ENCODE measurements at places on chromosomes 4 and X.

GRCh38 chr4:154634058-154634457 is 21.6 kb upstream of the FGG start:
- no peak for DNase-seq

DNA sequence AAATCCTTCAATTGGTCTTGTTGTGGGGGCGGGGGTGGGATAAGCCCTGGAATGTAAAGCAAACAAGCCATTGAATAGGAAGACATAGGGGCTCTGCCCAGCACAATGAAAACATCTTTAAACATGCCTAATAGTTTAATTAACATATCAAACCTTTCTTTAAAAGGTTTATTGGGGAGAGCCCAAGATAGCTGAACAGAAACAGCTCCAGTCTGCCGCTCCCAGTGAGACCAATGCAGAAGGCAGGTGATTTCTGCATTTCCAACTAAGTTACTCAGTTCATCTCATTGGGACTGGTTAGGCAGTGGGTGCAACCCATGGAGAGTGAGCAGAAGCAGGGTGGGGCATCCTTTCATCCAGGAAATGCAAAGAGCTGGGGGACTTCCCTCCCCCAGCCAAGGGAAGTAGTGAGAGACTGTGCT is 327.2 kb upstream of the CNKSR2 start:
- no peak for DNase-seq

GRCh38 chr4:107854356-107855022 is 29.8 kb downstream of the SGMS2 start:
- DNase-seq = peak; percentile 93

GRCh38 chr4:159043861-159044260 is 59.0 kb upstream of the RAPGEF2 start:
- DNase-seq = no peak

DNA sequence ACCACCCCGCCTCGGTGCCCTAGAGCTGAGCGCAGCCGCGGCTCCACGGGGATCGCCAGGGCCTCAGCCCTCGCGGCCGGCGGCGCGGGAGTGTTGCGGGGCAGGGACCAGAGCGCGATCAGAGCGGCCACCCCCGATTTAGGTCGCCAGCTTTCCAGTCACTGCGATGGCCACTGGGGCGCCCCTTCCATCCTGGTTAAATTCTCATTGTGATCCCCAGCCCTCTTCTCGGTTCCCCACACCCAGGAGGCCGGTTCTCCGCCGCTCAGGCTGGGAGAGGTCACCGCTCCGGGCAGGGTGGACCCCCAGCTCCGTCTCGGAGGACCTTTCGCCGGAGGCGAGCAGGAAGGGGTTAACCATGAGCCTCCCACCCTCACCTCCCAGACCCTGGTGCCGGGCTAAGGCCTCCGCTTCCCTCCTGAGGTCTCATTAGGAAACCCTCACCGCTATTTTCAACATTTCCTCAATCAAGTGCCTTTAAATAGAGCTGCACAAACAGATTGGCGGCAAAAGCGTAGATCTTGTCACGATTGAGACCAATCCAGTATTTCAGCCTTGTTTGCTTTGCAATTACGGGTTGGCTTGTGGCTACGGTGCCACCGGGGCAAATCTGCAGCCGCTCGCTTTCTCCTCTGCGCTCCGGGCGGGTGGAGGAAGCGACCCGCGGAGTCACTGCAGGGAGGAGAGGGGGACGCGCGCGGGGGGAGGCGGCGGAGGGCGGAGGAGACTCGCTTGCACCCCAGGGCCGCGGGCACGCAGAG is 8.3 kb upstream of the HAND2 start:
- peak; percentile 54 for DNase-seq

- DNase-seq = no peak
Measured at GRCh38 chr4:118760493-118760892, 75.3 kb downstream of the METTL14 start.

DNA sequence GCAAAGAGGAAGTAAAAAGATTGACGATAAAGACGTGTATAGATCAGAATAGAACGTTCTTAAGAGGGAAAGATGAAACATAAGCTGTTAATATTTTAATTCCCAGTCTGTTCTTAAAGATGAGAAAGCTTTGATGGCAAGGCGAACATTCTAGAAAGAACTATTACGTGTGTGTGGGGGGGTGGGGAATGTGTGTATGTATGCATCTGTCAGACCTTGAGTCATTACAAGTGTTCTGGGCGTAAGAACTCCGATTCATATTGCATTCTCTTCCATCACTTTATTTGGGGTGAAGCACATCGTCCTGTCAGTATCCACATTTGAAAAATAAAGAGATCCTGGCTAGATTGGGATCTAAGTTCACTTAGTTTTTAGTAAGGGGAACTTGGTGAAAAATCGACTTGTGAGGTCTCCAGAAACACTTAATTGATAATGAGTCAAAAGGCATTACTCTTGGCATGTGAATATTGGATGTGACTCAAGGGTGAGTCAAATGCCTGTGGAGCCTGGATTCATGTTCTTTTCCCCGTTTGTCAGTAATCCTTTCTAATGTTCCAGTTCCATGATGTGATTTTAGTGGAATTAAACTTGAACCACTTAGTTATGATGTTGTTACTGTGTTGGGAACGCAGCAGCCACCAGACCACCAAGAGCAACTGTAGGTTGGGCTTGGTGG is 3.1 kb downstream of the SMS start:
- no peak for DNase-seq

DNA sequence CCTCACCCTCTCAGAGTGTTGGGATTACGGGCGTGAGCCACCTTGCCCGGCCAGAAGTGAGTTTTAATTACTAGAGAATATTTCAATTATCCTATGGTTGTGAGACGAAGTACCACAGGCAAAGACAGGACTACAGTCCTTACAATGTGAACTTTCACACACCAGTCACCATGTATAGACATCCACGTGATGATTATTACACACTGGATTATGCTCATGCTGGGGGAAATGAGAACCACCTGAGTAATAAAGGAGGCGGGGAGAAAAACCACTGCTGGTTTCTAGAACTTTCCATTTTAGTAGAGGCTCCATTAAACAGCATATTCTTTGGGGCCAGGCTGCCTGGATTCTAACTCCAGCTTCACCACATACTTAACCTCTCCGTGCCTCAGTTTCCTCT is 42.5 kb upstream of the TLR2 start:
- no peak for DNase-seq

DNA sequence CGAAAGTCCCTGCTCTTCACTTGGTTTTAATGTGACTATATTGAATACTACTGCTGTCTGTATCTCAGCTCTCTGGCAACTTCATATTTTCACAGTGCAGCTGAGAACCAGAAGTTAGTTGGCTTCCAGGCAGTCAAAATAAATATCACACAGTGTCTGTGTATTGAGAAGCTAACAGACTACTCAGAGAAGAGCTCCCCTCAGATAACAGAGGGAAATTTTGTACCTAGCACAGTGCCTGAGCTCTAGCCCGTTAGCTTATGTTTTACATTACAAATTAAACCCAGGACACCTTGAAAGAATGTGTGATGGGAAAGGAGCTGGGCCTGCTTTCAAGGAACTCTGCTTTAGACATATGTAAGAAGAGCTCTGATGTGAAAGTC is 22.7 kb downstream of the JADE1 start:
- no peak for DNase-seq

DNA sequence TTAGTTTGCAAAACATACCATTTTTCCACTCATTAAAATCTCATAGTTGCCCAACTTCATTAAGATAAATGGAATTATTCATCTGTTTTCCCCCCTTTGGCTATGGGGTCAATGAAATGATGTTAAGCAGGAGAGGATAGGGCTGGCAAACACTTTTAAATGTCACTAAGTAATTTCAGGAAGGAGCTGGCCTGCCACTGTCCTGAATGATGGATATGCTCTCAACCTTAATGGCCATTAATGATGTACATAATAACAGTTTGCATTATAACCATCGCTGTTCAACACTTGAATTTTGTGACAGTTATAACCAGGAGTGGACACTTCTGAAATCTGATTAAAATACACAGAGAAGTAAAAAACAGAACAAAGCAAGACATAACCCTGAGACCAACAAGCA is 77.2 kb downstream of the C4orf51 start:
- DNase-seq = no peak

DNA sequence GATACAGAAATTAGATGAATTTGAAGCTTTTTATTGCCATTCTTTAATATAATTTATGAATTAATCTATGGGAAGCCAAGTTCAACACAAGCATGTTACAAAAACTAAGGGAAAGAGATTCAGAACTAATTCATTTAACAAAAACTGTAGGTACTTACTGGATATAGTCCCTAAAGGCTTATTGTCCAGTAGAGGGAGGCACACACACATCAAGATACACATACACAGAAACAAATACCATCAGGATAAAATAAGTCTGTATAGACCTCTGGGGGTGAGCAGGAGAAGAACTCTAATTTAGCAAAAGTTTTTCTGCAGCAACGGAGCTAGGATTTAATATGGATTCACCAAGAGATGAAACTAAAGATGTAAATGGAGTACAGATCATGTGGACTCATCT is 83.0 kb upstream of the IL13RA1 start:
- no peak for DNase-seq

GRCh38 chr4:121189326-121190215 is 25.4 kb upstream of the TNIP3 start:
- DNase-seq = no peak

- DNase-seq = no peak
Measured at GRCh38 chr4:150310159-150310895, 232.1 kb downstream of the DCLK2 start.

DNA sequence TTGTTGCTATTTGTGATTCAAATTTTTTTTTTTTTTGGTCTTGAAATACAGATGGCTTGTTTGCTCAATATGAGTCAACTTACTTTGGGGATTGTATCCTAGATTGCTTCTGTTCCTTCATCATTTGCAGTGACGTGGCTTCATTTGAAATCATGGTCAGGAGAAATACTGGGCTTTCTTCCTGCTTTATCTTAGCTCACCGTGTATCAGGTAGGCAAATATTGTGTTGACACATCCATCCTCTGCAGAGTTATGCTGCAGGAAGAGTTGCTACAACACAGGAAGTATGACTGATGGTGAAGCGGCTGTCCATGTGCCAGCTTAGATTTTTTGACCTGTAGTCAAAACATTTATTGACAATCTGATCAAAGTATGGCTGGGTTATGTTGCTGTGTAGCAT is 232.2 kb downstream of the C4orf33 start:
- DNase-seq = no peak

DNA sequence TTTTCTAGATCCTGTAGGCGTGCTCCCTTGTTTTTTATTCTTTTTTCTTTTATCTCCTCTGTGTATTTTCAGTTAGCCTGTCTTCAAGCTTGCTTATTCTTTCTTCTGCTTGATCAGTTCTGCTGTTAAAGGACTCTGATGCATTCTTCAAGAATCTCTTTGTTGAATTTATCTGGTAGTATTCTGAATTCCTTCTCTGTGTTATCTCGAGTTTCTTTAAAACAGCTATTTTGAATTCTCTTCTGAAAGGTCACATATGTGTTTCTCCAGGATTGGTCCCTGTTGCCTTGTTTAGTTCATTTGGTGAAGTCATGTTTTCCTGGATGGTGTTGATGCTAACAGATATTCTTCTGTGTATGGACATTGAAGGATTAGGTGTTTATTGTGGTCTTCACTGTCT is 15.3 kb downstream of the RAB33B start:
- no peak for DNase-seq

- peak; percentile 88 for DNase-seq
Measured at GRCh38 chr4:6974138-6974848, 64.7 kb downstream of the TBC1D14 start.

- DNase-seq = no peak
Measured at GRCh38 chr4:48295116-48295515, 25.5 kb upstream of the TEC start.

GRCh38 chr4:78939667-78940008 is 400 bp upstream of the PAQR3 start:
- peak; percentile 36 for DNase-seq

- no peak for DNase-seq
Measured at GRCh38 chr4:42420140-42420539, 22.9 kb downstream of the SHISA3 start.

GRCh38 chr4:52716364-52717151 is 34.7 kb downstream of the ERVMER34-1 start:
- no peak for DNase-seq

DNA sequence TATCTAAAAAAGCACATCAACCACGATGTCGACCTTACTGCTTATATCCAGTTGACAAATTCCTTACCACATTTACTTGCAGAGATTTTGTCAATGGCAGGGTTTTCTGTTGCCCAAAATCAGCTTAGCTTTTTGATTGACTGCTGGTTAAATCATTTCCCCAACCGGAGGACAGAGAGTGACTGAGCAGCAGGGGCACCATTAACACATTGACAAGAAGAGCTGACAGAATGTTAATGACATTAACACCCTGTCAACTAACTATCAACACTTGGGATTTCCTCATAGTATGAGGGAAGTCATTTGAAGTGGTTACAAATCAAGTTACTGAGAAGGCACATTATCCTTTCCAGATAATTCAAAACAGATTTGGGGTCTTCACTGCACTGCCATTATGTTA is 368.4 kb downstream of the RPA4 start:
- no peak for DNase-seq

- no peak for DNase-seq
Measured at GRCh38 chr4:177290780-177291179, 18.9 kb upstream of the NEIL3 start.

GRCh38 chr4:154030746-154031145 is 241.9 kb upstream of the SFRP2 start:
- DNase-seq = no peak

- peak; percentile 72 for DNase-seq
Measured at GRCh38 chr4:26753617-26754016, 107.0 kb upstream of the STIM2 start.

- peak; percentile 44 for DNase-seq
Measured at GRCh38 chr4:148376151-148376550, 66.1 kb downstream of the NR3C2 start.

- DNase-seq = no peak
Measured at GRCh38 chr4:177511611-177512010, 69.4 kb upstream of the AGA start.

- DNase-seq = no peak
Measured at GRCh38 chrX:35858361-35858760, 60.2 kb downstream of the MAGEB16 start.

- DNase-seq = no peak
Measured at GRCh38 chrX:43504394-43504793, 151.7 kb upstream of the MAOA start.

- no peak for DNase-seq
Measured at GRCh38 chrX:149462849-149463248, 42.3 kb downstream of the IDS start.

DNA sequence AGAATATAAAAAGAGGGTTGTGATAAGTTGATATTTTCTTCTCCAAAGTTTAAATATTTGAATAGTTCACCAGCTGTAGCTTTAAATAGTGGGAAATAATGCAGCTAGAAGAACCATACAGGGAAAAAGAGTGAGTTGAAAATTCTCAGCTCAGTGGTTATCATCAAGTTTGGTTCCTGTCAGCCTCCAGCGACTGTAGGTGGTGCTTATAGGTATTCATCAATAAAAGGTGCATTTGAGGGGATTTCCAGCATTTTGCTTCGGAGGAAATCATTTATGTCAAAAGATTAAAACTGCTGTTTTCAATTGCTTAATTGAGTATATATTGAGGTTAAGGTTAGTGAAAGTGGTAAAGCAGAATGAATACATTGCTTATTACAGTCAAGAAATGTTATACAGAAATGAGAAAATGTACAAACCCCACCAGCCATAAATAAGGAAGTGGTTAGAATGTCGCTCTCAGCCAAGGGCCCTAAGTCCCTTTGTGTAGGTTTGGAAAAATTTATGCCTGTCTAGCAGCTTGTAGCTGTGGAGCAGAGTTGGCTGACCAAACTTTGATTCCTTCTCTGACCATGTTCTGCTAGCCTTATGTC is 532.9 kb upstream of the FTHL17 start:
- no peak for DNase-seq
